ENCODE measurements at places on chromosomes 1 and 21.

DNA sequence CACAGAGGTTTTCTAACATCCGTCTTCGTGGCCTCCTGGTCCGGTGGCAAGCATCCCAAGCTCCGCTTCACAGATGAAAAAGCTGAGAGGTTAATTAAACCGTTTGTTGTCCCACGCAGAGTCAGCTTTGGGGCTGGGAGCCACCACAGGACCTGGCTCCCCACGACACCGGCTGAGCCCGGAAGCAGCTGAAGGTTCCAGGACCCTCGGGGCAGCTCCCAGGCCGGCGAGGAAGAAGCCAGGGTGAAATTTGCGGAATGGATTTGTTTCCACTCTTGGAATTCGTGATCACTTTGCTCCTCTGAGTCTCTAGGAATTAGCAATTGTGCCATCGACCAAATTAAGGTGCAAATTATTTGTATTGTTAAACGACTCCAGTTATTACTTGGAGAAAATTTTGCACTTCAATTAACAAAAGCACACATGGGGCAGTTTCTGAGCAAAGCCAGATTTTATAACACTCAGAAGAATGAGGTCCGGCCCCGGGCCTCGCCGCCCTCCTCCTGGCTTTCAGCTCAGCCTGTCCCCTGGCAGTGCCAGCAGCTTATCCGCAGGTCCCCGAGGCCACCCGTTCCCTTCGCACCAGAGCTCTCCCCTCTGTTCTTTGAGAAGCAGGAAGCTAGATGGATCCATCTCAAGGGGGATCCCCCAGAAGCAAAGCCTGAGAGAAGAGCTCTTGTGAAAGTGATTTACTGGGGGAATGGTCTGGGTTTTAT lies 69.1 kb downstream of the SIK1 start:
- DNase-seq = no peak

DNA sequence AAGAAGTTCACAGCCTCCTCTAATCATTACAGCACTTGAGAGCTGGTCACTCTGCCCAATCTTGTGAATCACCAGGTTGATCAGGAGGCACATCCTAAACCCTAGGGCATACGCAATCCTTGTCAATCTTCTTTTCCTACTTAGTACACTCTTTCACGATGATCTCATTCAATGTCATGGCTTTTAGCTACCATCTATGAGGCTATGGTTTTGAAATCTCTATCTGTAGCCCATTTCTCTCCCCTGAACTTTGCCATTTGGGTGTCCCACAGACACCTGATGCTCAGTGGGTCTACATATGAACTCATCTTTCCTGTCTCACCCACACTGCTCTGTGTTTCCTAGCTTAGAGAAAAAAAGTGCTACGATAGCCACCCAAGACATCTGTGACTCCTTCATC lies 1.9 kb upstream of the MED18 start:
- DNase-seq = no peak

DNA sequence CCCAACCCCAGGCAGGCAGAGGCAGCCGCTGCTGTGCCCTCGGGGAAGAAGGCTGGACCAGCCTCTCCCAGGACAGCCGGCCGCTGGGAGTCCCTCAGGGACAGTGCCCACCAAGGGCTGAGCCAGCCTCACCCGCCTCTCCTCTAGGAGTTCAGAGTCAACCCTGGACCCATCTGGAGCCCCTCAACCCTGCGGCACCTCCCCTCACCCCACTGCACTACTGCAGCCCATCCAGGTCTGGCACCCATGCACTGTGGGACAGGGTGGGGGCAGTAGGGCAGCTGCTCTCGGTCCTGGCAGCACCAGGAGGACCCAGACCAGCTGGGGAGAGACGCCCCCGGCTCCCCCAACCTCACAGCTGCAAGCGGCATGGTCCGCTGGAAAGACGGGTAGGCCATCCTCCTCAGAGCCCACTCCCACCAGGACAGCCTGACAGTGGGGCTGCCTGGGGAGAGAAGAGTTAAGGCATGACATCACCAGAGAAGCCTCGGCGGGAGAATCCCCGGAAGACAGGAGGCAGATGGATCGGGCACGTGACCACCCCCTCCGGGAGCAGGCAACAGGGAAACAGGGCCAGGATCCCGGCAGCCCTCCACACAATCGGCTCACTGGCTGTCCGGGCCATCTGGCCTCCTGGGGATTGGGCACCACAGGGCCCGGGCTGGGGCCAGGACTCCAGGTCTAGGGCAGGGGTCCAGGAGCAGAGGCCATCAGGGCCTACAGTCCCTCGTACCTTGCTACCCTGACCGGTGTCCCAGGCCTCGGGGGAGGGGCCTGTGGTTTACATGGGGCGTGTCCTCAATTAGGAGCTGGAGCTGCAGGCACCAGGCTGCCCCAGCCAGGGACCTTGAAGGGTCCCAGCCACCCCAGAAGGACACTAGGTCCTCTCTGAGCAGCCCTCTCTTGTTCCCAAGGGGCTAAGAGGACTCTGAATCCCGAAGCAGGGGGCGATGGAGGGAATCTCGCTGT lies 3.1 kb downstream of the ACAP3 start:
- DNase-seq = no peak

- no peak for DNase-seq
Measured at GRCh38 chr1:78497201-78497600, 6.4 kb downstream of the PTGFR start.

DNA sequence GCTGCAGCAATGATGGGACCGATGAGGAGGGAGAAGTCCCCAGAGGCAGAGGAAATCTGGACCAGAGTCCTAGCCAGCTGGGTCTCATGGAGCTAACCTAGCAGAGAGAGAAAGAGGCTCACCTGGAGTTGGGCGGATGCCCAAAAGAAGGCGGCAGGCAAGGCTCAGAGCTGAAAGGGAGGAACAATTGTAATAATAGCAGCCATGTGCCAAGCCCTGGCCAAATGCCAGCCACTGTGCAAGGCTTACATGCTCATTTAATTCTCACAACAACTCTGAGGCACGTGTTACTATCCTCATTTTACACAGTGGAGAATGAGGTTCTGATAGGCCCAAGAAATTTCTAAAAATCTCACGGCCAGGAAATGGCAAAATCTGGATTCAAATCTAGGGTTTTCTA lies 50.0 kb upstream of the ZNF648 start:
- no peak for DNase-seq
